ENCODE measurements at places on chromosomes 6 and 20.

- DNase-seq, result no peak
Observed at GRCh38 chr20:61931476-61932198, 134.0 kb downstream of the TAF4 start.

- no peak for DNase-seq
Observed at GRCh38 chr6:164469276-164469949, 840.0 kb downstream of the C6orf118 start.

DNA sequence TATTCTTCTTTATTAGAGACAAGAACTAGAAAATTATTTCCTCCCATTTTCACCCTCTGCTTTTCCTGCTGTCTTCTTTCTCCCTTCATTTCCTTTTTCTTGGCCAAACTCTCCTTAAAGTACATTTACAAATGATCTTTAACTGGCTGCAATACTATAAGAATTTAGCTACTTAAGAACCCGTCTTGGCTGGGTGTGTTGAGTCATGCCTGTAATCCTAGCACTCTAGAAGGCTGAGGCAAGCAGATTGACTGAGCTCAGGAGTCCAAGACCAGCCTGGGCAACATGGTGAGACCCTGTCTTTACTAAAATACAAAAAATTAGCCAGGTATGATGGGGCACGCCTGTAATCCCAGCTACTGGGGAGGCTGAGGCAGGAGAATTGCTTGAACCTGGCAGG lies 39.3 kb upstream of the SRPK1 start:
- no peak for DNase-seq

DNA sequence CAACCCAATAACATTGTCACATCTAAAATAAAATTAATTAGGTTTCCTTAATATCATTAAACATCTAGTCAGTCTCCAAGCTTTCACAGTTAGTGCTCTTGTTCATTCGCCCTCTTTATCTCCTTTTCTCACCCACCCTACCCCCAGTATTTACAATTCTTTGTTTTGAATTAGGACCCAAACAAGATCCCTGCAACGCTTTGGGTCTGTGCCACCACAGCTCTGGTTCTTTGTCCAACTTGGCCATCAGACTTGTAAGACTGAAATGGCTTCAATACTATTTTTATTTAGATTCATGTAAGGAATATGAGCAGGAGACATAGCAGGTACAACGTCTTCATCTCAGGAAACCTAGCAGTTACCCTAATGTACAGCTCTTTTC lies 276.5 kb downstream of the CDKAL1 start:
- no peak for DNase-seq

- DNase-seq, result no peak
Observed at GRCh38 chr6:149313070-149313469, 4.4 kb upstream of the TAB2 start.

- DNase-seq, result no peak
Observed at GRCh38 chr6:20314866-20315845, 86.5 kb upstream of the E2F3 start.

GRCh38 chr6:151391471-151392413 lies at the start of gene ZBTB2:
Gene ZBTB2 (minus strand): TSS chr6:151391559. CDS start chr6:151373637, 17,922 bp downstream.
- peak; percentile 54 for DNase-seq

DNA sequence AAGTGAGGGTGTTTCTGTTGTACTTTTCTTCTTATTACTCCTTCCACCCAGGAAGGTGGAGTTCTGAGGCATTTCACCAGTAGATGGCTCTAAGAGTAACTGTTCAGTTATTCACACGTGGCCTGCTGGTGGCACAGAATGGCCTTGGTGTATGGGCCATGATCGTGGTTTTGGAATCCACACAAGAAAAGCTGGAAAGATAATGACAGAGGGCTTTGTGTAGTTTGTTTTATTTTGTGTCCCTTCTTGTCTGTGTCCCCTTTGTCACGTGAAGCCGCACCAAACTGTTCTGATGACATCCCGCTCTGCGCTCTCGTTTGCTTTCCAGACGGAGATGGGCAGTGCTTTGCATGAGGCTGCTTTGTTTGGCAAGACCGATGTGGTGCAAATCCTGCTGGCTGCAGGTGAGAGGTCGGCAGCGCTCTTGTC lies 93.4 kb downstream of the ANKS1A start:
- DNase-seq, result no peak

DNA sequence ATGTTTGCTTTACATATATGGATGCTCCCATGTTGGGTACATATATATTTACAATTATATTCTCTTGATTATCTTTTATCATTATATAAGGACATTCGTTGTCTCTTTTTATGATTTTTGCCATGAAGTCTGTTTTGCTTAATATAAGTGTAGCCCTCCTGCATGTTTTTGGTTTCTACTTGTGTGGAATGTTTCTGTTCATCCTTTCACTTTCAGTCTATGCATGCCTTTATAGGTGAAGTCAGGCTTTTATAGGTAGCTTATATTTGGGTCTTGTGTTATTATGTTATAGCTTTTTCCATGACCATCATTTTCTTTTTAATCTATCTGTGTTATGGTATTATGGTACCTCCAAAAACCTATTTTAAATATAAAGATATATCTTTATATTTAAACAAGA lies 612.5 kb upstream of the HS3ST5 start:
- DNase-seq, result no peak

DNA sequence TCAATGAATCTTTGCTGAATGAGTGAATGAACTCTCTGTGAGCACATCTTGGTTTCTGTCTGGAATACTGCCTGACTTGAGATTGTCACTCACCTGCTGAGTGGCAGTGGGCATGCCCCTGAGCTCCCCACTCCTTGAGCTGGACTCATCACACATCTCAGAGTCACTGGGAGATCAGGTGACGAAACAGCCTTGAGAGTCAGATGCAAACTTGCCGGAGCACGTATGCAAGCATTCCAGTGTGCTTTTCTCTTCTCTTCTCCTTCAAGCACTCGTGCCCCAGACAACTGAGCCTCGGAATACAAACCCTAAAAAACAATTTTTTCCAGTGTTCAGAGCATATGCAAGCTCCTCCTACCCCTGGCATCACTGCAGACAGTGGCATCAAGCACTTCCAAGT lies 9.4 kb upstream of the BMP7 start:
- no peak for DNase-seq

GRCh38 chr20:17638835-17639407 lies 43.1 kb downstream of the RRBP1 start:
- DNase-seq, result no peak

- no peak for DNase-seq
Observed at GRCh38 chr6:10591422-10592160, 70.4 kb downstream of the GCNT2 start.

DNA sequence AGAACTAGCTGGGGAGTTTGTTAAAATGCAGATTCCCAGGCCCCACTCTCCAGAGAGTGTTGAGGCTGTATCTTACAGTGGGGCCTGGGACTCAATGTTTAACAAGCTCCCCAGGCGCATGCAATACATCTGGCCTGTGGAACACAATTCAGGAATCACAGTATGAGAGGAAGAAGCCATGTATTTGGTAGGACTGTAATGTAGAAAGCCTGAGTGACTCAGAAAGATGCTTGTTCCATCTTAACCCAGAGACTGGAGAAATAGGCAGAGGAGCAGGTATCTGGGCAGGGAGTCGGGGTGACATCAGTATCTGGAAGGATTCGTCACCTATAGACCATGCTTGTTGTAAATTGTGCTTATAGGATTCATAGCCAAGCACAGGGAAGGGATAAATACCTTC lies 90.5 kb downstream of the UNC5CL start:
- DNase-seq, result no peak

GRCh38 chr6:53659458-53659857 lies 6.1 kb downstream of the KLHL31 start:
- DNase-seq, result no peak

GRCh38 chr6:17808609-17809008 lies 101.9 kb upstream of the NUP153 start:
- no peak for DNase-seq

GRCh38 chr20:31704225-31705119 lies 18.2 kb downstream of the BCL2L1 start:
- DNase-seq, result no peak

- DNase-seq, result no peak
Observed at GRCh38 chr6:7378740-7379139, 10.8 kb downstream of the CAGE1 start.

DNA sequence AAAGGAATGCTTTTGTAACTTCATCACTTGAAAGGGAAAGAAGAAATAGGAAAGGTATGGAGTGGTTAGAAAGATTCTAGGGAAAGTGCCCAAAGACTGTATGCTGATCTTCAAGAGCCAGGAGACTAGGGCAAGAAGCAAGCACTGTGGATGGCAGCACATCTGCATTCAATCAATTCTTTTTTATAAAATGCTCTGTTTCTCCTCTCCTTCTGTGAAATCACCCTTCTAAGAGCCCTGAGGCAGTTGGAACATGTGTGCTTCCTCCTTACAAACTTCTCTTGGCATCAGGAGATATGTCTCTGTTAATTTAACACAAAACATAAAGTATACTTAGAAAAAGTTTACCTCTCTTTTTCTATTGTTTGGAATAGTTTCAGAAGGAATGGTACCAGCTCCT lies 1162.2 kb upstream of the GJE1 start:
- no peak for DNase-seq

- DNase-seq, result no peak
Observed at GRCh38 chr6:140040396-140040795, 665.9 kb upstream of the CITED2 start.

- DNase-seq, result no peak
Observed at GRCh38 chr6:100181309-100181708, 187.3 kb upstream of the MCHR2 start.

DNA sequence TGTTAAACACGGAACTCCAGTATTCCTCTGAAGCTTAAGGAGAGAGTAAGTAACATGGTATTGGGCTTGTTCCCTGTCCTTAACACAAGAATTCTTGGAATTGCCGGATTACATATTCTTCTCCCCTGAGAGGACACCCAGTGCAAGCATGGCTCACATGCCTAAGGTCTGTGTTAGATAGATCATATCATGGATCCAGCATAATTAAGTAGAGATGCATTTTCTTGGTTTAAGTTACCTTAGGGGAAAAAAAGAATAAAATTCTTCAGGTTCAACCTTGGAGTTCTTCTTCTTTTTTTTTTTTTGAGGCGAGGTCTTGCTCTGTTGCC lies 53.9 kb downstream of the AKAP12 start:
- DNase-seq, result no peak

GRCh38 chr6:20292905-20293304 lies 80.6 kb upstream of the MBOAT1 start:
- DNase-seq, result no peak

- DNase-seq, result peak; percentile 11
Observed at GRCh38 chr20:63736893-63737694, 630 bp downstream of the LIME1 start.

DNA sequence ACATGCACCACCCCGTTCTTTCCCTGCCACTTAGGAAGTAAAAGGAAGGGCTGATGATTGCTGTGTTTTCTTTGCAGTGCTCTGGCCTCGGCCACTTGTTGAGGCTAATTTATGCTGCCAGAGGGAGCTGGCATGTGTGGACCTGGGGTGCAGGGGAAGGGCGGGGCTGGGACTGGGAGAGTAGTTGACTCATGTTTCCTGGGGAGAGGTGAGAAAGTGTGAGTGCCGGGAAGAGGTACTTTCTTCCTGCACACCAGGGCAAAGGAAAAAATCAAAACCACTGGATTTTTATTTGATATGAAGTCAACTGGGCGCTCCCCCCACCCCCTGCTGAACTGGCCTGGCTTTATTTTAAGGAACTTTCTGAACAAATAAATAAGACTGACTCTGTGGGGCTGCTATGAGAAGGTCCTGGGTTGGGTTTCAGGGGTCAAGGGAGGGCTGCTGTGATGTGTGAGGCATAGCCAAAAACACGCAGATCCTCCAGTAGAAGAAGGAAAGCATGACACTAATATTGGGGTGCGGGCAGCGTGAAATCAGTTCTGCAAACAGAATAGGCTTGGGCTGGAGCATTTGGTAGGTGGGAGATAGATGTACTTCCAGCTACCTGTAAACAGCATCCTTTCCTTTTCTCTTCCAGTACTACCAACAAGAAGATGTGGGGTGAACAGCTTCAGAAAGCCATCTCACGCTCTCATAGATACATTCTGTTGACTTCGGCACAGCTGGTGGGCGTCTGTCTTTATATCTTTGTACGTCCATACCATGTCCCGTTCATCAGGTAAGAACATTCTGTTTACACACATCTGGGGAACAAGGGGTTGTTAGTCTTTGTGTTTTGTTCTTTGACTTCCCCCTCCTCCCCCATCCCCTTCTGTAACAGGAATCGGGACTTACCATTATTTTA lies 87.5 kb downstream of the SYNJ2 start:
- DNase-seq, result no peak
